Breast epithelium (tissue), 4 donors: ENCODE measurements at places on chromosomes 3 and 15. TPM values are rescaled to one million over a fixed set of nuclear protein-coding genes. Genes with fewer than 3 reads are reported as not detected.

DNA sequence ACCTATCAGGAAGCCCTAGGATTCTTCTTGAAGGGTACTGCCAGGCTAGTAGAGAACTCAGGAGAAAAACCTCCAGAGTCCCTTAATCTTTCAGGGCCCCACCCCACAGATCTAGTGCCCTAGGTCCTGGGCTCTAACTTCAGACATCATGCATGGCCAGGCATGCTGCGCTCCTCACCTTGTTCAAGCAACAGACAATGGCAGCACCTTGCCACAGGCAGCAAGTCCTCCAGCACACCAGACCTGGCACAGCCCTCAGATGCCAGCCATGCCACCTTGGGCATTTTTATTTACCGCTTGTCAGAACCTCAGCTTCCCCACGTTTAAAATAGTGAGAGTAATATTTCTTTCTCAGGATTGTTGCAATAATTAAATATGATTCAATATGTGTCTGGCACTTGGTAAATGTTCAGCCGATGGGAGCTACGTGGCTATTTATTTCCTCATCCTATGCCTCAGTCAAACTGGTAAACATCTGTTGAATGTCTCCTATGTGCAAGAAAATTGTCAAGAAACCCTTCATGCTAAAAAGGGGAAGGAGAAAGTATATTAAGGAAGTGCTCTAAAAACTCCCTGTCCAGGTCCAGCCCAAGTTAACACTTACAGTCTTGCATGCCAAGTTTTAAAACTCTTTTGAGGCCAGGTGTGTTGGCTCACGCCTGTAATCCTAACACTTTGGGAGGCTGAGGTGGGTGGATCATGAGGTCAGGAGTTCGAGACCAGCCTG lies 14.5 kb upstream of the CCR1 start:
- H3K4me1 ChIP-seq, result no peaks in the 10 kb centered on the region
- no peaks in the 10 kb centered on the region for H3K36me3 ChIP-seq
- H3K27me3 ChIP-seq, result no peaks in the 10 kb centered on the region
- DNase-seq, result no peak
- H3K4me3 ChIP-seq, result no peak overlapping the region

GRCh38 chr3:160006282-160007163 lies 17.9 kb downstream of the IL12A start:
- no peak overlapping the region for H3K4me3 ChIP-seq
- peak; percentile 37 for DNase-seq
- H3K4me1 ChIP-seq, result no peaks in the 10 kb centered on the region
- H3K27me3 ChIP-seq, result no peaks in the 10 kb centered on the region
- no peak overlapping the region for H3K27ac ChIP-seq

DNA sequence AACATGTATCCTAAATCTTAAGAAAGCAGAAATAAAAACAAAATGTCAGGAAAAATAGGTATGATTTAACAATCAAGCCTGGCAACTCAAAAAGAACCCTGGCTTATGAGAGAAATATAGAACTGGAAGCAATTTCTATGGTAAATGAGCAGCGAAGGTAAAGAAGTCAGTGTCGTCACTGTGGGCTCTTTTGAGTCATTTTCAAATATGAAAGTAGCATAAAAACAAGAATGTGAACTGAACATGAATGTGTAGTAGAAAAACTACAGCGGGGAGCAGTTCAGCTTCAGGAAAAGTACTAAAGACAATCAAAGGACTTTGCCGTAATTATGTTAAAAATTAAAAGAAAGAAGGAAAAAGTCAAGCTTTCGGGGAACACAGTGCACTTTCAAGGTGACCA lies 17.5 kb downstream of the LSG1 start:
- no peak overlapping the region for H3K4me3 ChIP-seq
- no peak for DNase-seq
- H3K27ac ChIP-seq, result no peak overlapping the region
- H3K36me3 ChIP-seq, result peaks cover 12% of the 10 kb centered on the region

- H3K4me1 ChIP-seq, result no peaks in the 10 kb centered on the region
- no peaks in the 10 kb centered on the region for H3K36me3 ChIP-seq
- H3K4me3 ChIP-seq, result no peak overlapping the region
- H3K27ac ChIP-seq, result no peak overlapping the region
- no peaks in the 10 kb centered on the region for H3K27me3 ChIP-seq
Measured at GRCh38 chr3:142656575-142656974, 60.4 kb downstream of the PLS1 start.

DNA sequence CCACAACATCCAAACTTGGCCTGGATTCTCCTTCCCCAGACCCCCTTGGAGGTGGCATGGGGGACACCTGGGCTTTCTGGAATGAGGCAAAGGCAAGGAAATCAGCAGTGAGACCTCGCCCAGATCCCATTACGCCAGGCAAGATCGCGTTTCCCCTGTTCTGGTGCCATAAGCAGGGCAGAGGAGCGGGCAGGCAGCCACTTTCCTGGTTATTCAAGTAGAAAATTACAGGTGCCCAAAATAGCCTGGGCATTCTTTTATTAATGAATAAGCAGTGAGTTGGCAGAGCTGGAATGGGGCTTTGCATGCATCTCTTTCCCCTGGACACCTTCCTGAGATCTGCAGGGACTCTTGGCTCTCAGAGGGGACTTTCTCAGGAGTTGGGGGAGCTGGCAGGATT lies 31.5 kb upstream of the FAM107A start:
- H3K36me3 ChIP-seq, result no peaks in the 10 kb centered on the region
- H3K27me3 ChIP-seq, result no peaks in the 10 kb centered on the region
- peak overlapping the region; percentile 77 for H3K27ac ChIP-seq
- no peaks in the 10 kb centered on the region for H3K4me1 ChIP-seq
- DNase-seq, result peak; percentile 77

DNA sequence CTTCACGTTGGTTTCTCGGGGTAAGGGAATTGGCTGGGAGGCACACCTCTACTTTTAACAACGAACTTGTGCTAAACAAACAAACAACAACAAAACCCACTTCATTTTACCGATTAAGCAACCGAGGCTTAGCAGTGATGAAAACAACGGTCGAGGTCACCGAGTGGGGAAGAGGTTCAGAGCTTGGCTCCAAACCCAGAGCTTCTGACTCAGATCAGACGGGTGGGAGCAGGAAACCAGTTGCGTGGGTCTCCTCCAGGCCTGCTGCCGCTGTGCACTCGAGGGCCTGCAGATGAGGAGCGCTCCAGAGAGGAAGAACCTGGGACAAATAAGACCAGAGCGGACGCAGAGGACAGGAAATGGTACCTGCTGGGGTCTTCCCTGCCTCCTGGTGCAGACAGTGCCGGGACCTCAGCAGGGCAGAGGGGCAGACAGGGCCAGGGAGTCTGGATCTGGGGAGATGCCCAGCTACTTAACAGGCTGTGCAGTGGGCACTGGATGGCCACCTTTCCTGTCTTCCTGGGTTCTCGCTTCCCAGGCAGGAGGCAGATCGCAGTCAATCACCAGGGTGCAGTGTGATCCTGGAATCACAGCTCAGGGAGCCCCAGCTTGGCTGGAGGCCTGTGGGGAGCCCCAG lies 99.0 kb upstream of the MEF2A start:
- H3K27me3 ChIP-seq, result no peaks in the 10 kb centered on the region
- no peaks in the 10 kb centered on the region for H3K4me1 ChIP-seq

DNA sequence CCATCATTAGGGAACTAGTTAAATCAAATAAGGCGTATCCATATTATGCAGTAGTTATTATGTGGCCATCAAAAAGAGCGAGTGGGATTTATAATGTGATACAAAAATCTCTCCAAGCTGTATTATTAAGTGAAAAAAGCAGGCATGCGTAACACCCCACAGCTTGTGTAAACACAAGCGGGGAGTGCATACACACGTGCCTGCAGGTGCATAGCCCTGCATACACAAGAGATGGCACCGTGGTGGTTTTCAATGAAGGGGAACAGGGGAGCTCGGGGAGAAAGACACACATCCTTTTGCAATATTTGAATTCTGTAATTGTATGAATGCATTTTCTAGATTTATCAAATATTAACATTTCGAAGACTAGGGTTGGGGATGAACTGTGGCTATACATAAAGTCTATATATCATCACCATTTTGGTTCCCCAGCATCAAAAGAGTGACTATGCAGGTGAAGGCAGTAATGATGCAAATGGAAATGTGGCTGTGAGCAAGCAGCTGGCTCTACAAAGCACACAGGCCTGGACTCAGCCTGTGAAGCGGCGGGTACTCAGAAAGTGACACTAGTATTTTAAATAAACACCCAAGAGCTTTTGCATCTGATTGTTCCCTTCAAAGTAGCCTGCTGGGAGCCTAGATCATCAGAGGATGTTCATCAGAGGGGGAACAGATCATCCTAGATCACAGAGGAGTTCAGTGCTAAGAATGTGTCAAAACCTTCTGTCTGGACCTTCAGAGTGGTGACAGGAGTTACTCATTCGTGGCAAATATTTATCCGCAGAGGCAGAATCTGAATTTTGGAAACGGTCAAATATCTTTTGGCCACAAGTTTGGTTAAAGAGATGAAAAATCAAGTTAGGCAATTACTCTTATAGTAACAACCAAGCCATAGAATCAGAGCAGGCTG lies 9.4 kb upstream of the KIF7 start:
- H3K27me3 ChIP-seq, result no peaks in the 10 kb centered on the region
- H3K36me3 ChIP-seq, result no peaks in the 10 kb centered on the region
- peak overlapping the region; percentile 90 for H3K27ac ChIP-seq
- no peak for DNase-seq
- peaks cover 11% of the 10 kb centered on the region for H3K4me1 ChIP-seq

PCSK6 gene
- 19.7 TPM for total RNA-seq

GUCA1C gene
- not detected for total RNA-seq

INKA1 gene
- total RNA-seq, result 2.3 TPM
